A549 treated with dexamethasone at 1 μM for 4 hours (cell line): ENCODE measurements at places on chromosomes 12 and 14. TPM values are rescaled to one million over a fixed set of nuclear protein-coding genes. Genes with fewer than 3 reads are reported as not detected.

Gene RNF212B
- not detected in 5 replicates for total RNA-seq

Gene GPR135
- total RNA-seq = 0.51 to 1.1 TPM (median 0.86 TPM) in 5 replicates

Gene RIPK3
- total RNA-seq = 0.09 TPM in 1 of 5 replicates, not detected in the others

Gene NAV3
- total RNA-seq = 3.8 to 6.1 TPM (median 5.6 TPM) in 5 replicates

Gene LIN7A
- total RNA-seq = 0.17 to 0.28 TPM (median 0.20 TPM) in 5 replicates

Gene NYNRIN
- total RNA-seq = 0.30 to 0.58 TPM (median 0.49 TPM) in 5 replicates
